Foreskin melanocyte (primary cell): ENCODE measurements at places on chromosomes 11 and 22.

- DNase-seq = no peak
Observed at GRCh38 chr22:47794851-47795250, 1032.4 kb downstream of the TBC1D22A start.

DNA sequence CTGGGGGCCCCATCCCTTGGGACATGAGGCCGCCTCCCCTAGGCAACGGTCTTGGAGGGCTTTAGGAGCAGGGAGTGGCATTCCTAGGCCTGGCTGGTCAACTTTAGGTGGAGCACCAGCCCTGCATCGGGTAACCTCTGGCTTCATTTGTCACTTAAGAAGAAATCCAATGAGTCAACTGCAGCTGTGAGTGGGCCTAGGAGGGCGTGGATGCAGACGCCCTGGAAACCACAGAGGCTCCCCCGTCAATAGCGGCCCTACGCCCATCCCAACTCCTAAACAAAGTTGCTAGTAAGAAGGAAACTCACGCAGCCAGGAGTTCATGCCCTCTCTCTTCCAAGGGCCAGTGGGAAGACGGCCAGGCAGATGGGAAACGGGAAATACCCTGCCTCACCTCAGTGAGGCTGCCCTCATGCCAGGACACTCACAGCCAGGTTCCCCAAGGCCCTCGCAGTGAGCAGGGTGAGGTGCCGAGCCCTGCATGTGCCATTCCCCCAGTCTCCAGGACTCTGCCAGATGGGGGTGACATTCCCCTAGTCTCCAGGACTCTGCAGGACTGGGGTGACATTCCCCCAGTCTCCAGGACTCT, 20.8 kb downstream of the BID start:
- no peak for DNase-seq

DNA sequence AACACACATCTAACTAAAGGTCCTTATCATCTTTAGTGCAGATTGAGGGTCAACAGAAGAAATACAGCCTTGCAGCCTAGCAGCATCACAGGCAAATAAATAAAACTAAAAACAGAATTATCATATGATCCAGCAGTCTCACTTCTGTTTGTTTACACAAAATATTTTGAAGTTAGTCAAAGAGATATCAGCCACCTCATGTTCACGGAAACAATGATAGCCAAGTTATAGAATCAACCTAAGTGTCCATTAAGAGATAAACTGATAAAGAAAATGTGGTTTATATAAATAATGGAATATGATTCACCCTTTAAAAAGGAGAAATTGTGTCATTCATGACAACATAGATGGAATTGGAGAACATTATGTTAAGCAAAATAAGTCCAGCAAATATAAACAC, 738.1 kb upstream of the CCDC90B start:
- DNase-seq = no peak

DNA sequence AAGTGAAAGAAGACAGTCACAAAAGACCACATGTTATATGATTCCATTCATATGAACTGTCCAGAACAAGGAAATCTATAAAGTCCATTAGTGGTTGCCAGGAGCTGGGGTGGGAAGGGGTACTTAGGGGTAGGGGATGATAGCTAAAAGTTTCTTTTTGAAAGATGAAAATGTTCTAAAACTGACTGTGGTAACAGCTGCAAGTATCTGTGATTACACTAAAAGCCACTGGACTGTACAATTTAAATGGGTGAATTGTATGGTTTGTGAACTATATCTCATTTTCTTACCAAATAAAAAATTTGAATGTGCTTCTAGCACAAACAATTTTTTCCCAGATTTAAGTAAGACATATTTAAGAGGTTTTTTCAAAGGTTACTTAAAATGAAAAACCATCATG, 22.1 kb downstream of the CHKA start:
- no peak for DNase-seq

DNA sequence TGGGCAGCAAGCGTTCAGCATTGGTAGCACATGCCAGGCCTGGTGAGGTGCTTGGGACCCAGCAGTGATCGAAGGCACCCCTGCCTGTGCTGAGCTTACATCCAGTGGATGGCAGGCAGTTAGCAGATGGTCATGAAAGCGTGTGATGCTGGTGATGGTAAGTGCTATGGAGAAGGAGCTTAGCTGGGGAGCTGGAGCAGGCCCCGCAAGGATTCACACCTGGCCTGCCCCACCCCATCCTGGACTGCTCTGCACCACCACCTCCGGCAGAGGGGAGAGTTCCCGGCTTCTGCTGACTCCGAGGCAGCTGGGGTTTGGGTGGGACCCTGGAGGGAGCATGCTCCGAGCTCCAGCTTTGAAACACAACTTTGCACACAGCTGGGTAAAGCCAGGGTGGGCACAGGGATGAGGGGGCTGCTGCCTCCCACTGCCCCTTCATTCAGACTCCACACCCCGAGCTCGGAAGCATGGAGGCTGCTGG, 16.2 kb downstream of the MPPED1 start:
- DNase-seq = no peak

- no peak for DNase-seq
Observed at GRCh38 chr22:48745842-48746788, 1081.6 kb downstream of the BRD1 start.

DNA sequence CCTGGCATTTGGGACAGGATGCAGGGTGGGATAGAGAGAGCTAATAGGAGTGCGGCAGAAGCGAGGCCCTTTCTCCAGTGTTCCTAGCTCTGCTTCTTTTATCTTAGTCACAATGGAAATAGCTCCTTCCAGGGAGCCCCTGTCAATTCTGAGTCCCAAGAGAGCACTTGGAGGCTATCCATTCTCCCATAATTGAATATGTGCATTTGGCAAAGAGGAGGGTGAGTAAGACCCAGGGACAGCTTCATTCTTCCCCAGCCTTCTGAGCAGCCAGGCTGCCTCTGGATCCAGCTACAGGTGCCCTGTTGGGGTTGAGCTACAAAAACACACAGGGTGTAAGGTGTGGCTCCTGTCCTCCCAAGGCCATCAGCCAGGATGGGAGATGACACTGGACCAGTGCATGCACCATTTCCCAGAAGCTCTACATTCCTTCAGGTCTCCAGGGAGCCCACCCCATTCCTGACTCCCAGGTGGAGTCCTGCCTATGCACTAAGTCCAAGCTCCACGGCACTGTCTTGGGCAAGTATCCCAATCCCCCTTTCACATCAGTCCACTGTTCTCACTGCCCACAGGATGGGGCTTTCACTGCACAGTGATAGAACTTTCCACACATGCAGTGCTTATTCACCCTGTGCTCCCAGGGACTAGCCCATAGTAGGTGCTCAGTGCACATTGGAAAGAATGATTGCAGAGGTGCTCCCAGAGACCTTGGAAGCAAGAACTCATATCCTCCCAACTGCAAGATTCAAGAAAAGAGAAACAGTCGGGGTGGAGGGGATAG, 6.2 kb downstream of the MS4A10 start:
- no peak for DNase-seq

GRCh38 chr11:20020198-20020597, 140.1 kb downstream of the DBX1 start:
- DNase-seq = no peak

- DNase-seq = no peak
Observed at GRCh38 chr11:97814325-97814959, 1206.3 kb upstream of the CNTN5 start.

- no peak for DNase-seq
Observed at GRCh38 chr11:81602508-81602907, 1131.2 kb downstream of the FAM181B start.

DNA sequence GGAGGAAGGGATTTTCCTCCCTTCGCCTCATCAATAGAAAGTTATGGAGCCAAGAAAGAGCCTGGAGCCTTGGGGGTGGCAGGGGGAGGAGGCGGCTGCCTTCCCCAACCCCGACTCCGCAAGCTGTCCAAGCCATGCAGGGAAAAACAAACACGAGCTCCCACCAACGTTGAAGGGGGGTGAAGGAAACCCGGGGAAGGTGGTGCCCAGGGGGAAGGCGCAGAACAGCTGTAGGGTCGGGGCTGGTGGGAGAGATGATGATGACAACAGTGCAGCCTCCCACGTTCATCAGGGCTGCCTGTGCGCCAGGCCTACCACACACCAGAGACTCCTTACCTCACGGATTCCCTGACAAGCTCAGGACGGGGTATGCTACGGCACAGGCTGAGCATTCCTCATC, 73.5 kb downstream of the SCUBE1 start:
- DNase-seq = no peak

GRCh38 chr11:116930586-116930985, 93.2 kb upstream of the APOA1 start:
- DNase-seq = no peak

DNA sequence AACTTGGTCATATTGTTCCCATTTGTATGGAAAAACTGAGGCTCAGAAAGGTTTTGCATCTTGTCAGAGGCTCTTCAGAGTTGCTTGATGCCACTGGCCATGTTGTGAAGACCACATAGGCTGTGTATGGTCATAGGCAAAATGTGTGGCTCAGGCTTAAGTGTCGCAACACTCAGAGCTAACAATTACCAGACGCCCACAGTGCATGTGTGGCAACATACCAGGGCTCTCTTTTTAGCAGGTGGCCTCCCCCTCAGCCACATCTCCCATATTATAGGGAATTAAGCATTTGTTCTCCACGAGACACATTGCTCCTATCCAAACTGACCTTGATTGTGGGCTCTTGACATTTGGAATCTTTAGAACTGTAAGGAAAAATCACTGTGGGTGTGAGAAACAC, 802.5 kb downstream of the DLG2 start:
- no peak for DNase-seq

DNA sequence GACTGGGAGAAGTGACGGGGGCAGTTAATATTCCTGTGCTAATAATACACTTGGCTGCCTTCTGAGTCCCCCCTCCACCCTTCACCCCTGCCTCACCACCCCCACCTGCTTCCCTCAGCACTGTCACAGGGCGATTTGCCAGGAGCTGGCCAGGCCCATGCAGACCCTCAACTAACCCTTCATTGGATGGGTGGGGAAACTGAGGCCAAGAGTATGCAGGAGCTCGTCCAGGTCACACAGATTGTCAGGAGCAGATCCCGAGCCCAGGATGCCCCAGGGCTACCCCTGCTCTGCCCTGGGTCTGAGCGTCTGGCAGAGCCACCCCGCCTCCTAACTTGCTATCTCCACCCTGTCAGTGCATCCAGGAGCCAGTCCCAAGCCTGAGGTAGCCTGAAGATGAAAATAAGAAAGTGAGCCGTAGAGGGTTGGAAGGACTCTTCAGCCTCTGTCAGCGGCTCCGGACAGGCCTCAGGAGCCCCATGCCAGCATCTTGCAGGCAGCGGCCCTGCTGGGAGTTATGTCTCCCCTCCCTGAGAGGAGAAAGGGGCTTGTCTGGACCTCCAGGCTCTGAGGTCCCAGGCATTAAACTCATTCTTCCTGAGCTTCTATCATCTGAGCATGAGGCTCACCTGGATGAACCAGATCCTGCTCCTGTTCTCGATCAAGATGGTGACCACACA, 6.2 kb downstream of the TPBGL start:
- no peak for DNase-seq

GRCh38 chr11:115208808-115209259, 295.4 kb downstream of the CADM1 start:
- no peak for DNase-seq

DNA sequence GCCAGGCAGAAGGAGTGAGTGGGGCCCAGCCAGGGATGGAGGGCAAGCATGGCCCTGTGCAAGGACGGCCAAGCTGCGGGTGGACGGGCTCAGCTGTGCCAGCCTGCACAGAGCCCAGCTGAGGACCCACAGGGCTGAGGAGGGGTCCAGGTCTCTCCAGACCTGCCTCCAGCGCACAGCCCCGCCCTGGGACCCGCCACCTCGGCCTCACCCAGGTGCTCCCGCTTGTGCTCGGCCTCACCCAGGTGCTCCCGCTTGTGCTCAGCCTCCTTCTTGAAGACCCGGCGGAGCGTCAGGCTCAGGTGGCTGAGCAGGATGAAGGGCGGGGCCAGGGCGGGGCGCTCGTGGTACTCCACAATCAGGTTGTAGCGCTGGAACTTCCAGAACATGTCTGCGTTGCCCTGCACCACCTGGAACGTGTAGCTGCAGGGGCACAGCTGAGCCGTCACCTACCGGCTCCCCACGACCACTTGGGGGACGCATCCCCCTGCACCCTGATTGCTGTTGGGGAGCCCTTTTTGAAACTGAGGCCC, 6.4 kb downstream of the TSSC4 start:
- no peak for DNase-seq

DNA sequence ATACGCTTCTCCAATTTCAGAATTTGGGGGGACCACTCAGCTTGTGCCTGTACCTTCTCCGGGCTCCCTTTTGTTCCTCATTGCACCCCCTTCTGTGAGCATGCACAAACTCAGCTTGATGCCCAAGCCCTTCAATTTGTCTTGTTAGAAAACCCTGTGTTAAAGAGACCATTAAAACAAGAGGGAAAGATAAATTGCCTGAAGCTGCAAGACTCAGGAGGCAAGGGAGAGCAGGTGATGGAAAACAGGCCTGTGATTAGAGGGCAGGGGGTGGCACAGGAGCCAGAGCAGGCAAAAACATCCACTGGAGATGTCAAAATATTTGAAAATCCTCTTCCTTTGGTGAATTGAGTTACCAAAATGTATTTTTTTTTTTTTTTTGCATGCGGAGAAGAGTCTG, 121.7 kb downstream of the MIAT start:
- no peak for DNase-seq

DNA sequence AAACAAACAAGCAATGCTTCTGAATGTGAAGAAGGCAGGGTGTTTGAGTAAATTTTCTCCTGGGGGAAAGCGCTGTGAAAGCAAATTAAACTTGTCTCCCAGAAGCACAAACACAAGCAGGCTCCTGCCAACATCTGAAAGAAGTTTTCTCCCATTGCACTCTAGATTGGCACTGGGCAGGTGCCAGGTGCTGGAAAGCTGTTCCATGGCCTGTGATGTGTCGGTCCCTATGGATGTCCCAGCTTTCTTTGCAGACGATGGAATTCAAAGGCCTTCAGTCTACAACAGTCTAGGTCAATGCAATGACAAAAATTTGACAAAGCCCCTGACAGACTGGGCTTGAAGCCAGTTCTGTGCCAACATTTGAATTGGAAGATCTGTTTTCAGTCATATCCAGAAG, 246.1 kb upstream of the NARS2 start:
- DNase-seq = no peak

DNA sequence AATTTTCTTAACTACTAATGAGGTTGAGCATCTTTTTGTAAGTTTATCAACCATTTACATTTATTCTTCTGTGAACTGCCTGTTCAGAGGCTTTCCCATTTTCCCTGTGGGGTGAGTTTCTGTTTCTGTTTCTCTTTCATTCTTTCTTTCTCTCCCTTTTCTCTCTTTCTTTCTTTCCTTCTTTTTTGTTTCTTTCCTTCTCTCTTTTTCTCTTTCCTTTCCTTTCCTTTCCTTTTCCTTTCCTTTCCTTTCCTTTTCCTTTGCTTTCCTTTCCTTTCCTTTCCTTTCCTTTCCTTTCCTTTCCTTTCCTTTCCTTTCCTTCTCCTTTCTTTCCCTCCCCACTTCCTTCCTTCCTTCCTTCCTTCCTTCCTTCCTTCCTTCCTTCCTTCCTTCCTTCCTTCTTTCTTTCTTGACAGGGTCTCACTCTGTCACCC, 8.0 kb upstream of the ZBED5 start:
- no peak for DNase-seq

DNA sequence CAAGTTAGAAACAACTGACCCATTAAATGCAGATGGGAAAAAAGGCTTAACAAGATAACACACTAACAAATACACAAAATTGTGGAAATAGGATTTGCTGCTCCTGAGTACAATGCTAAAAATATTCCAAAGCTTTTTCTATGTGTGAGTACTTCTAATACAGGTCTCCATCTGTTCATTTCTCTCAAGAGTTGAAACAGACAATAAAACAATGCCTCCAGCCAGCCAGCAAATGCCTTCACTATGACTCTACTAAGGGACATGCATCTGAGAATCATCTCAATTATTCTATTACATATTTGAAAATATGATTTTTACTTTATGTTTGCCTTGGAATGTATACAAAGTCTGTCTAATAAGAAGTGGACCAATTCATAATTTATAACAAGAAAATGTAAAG, 119.0 kb downstream of the CADM1 start:
- DNase-seq = no peak

- no peak for DNase-seq
Observed at GRCh38 chr11:31955838-31956237, 135.0 kb upstream of the RCN1 start.
